Daoy (cell line): ENCODE measurements at places on chromosomes 13 and 19. TPM values are rescaled to one million over a fixed set of nuclear protein-coding genes. Genes with fewer than 3 reads are reported as not detected.
A peak's percentile ranks its signal among the peaks of the same experiment; 100 is the strongest.

DNA sequence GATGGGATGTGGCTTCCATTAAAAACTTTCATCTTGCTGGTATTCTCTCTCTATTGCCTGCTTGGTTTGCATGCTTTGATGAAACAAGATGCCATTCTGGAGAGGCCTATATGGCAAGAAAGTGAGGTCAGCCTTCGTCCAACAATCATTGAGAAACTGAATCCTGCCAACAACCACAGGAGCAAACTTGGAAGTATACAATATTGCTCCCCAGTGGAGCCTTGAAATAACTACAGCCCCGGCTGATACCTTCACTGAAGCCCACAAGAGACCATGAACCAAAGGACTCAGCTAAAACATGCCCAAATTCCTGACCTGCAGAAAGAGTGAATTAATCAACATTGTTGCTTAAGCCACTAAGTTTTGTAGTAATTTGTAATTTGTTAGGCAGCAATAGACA lies 82.5 kb upstream of the FGF14 start:
- no peak for DNase-seq

Gene GAPDHS
- not detected in 2 replicates for total RNA-seq

Gene SHFL
- 11.1 and 11.4 TPM in 2 replicates for total RNA-seq

Gene ALKBH7
- total RNA-seq = 35.7 and 36.1 TPM in 2 replicates

DNA sequence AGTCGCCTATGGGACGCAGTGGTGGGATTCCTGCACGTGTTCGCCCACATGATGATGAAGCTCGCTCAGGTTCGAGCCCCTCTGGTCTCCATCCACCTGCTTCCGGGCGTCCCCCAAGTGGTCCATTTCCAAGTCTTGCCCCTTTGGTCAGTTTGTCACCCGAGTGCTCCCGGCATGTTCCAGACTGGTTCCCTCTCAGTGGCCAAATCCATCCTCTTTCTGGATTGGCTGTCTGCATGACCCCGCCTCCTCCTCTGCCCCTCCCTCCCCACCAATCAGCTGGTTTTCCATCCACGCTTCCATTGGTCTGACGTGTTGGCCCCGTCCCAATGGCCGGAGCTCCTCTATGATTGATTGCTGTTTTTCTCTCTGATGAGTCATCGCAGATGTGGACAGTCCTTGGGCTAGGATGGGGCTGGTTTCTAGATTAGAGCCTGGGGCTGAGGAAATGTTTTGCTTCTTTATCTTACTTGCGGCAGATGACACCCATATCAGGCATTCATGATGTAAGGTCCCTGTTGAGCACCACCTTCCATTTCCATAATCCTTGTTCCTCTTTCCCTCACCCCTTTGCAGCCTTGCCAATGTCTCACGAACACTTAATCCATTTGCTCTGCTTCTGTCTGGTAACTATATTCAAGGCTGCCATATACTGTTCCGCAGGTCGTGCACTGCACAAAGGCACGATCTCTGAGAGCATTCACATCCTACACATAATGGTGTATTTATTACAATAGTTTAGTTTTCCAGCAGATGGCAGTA lies 73.8 kb downstream of the MAP4K1 start:
- peak; percentile 90 for DNase-seq

DNA sequence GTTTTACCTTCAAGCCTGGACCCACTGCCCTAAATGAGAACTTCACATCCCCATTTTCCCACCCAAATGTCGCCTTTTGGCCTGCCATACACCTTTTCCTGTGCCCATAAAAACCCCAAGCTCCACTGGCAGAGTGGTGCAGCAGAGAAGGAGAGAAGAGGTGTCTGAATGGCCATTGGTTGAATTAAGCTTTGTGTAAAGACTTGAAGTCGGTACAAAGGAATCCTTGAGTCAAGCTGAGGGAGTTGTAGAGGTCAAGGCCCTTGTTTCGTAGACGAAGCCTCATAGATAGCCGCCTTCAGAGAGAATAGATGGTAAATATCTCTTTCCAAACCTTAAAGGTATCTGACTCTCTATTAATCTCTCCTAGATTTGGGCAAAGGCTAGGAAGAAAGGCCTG lies 1479.2 kb upstream of the PRR20A start:
- DNase-seq = no peak

- DNase-seq = no peak
These were observed 23.1 kb upstream of the KLF5 start for GRCh38 chr13:73035660-73036059.
